ENCODE measurements at places on chromosomes 16 and 17. TPM values are rescaled to one million over a fixed set of nuclear protein-coding genes. Genes with fewer than 3 reads are reported as not detected.

DNA sequence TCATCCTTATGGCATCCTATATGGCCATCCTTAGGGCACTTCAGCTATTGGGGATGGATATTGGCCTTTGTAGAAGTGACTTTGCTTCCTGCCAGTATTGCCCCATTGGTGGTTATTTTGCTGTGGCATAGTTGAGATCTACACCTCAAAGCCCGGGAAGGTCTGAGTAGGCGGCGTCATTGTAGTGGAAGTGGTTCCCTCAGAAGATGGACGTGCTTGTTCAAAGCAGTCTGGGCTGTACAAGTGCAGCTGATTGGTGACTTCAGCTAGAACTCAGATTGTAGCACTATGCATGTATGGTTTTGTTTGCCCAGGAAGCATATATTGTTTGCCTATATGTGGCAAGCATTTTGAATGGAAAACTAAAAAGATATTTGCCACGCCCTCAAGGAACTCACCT lies 83.2 kb downstream of the TMC6 start:
- no peak for DNase-seq

The CA4 gene
- 40.7 TPM for polyA plus RNA-seq

DNA sequence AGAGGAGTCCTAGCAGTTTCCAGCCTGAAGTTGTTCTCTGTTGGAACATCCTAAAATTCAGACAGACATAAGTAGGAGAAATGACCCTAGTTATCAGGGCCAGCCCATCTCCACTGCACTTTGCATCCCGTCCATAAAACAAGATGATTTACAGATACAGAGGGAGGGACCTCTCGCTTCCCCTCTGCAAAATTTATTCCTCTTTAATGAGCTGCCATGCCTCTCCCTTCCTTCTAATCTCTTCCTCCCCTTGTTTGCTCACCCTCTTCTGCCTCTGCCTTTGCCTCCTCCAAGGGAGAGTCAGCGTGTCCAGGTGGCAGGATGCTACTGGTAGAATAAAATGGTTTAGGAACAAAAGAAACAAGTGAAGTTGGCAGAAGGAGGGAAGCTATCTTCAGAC lies 351.3 kb downstream of the SOX9 start:
- no peak for DNase-seq

The CDK5RAP3 gene
- 186 TPM for polyA plus RNA-seq

The ST6GALNAC2 gene
- 5.8 TPM for polyA plus RNA-seq

The MEOX1 gene
- 17.5 TPM for polyA plus RNA-seq

DNA sequence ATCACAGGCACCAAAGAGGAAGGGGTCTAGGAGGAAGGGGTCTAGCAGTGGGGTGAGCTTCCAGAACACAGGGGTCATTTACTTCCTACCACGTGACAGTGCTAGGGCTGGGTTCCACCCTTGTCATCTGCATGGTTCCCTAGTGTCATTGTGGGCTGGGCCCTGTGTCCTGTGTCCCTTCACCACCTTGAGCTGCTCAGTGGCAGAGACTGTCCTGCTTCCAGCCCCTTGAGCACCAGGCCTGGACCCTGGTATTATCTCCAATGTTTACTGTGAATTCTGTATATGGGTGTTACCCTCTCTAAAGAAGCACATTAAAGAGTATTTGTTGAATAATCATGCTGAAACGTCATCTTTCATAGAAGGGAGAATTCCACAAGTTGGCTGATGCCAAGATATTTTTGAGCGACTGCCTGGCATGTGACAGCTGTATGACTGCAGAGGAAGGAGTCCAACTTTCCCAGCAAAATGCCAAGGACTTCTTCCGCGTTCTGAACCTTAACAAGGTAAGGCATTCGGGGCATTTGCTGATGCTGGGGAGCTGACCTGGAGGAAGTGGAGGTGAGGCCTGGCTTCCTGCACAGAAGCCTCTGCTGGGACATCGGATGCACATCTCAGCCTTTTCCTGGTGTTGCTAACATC lies 5.5 kb downstream of the NARF start:
- DNase-seq: no peak

GRCh38 chr16:68760671-68761275 lies 23.7 kb downstream of the CDH1 start:
- DNase-seq: no peak

GRCh38 chr17:71200597-71200996 lies 920.2 kb upstream of the SOX9 start:
- no peak for DNase-seq

DNA sequence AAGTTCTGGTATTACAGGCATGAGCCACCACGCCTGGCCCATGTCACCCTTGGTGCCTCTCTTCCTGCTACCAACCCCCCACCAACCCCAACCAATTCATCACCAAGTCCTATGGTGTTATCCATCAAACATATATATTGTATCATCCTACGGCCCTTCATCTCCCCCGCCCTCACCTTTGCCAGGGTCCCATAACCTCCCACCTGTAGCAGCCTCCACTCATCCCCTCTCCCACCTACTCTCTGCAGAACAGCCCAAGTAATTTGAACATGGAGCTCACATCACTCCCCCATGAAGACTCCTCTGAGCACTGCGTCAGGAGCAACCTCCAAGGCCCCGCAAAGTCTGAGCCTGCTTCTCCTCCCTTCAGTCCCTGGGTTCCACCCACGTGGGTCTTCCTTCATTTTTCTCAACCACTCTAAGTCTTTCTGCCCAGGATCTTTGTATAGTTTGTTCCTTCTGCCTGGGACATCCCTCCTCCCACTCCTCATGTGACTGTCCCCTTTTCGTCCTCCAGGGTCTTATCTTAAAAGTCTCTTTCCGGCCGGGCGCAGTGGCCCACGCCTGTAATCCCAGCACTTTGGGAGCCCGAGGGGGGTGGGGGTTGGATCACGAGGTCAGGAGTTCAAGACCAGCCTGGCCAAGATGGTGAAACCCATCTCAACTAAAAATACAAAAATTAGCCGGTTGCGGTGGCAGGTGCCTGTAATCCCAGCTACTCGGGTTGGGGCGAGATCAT lies 7.0 kb upstream of the HID1 start:
- no peak for DNase-seq

DNA sequence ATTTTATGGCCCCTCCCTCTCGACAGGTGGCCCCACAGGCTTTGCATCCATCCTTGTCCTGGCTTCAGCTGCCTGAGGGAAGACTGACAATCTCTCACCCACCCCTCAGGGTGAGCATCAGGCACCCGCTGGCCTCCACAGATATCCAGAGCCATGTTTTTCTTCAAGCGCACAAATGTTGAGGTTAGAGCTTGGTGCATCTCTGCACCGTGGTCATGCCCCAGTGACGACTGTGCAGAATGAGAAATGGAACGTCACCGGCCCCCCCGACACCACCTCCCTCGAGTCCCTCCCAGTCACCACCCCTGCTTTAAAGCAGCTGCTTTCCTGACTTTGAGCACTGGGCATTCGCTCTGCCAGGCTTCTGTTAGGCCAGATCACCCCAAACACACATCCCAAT lies 19.8 kb upstream of the TIMP2 start:
- no peak for DNase-seq

DNA sequence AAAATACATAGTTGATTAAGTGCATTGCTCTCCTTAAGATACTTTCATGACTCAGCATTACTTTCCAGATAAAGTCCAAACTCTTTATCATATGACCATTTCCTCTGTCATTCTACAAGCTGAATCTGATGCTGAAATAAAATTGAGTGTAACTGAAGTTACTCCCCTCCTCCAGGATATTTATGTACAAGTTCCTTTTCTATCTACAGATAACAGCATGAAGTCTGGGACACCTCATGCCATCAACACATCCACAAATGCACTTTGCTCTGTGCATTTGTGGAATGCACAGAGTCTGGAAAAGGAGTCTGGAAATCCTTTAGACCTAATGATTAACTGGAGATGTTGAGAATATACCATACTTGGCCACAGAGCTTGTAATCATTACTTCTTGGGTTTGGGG lies 60.5 kb downstream of the ACSM2B start:
- no peak for DNase-seq

GRCh38 chr17:74949455-74950115 lies 13.9 kb downstream of the OTOP3 start:
- no peak for DNase-seq

DNA sequence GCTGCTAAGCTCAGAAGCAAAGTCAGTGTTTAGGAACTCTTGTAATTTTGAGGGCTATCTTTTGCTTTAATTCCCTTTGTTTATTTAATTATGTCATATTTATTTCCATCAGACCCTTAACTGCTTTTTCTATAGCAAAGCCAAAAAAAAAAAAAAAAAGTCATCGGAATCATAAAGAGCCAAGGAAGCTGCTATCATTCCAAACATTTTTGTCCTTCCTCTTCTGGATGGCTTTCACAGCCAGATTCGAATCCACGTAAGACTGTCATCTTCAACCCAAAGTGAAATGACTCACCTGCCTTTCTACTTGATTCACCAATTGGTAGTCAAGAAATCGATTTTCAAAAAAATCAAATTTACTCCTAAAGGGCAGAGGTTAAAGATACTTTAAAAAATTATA lies 38.4 kb downstream of the WIPI1 start:
- DNase-seq: no peak

GRCh38 chr17:7586673-7587419 lies 3.0 kb downstream of the SOX15 start:
- no peak for DNase-seq

Data from renal cortex interstitium (tissue), 15 donors.